ENCODE measurements at places on chromosomes 1 and 21. TPM values are rescaled to one million over a fixed set of nuclear protein-coding genes. Genes with fewer than 3 reads are reported as not detected.

GRCh38 chr1:76830373-76830772 lies 36.9 kb upstream of the ST6GALNAC5 start:
- no peak for DNase-seq
- no peaks in the 10 kb centered on the region for H3K4me1 ChIP-seq
- peaks cover 11% of the 10 kb centered on the region for H3K27me3 ChIP-seq
- no peak overlapping the region for H3K4me3 ChIP-seq
- H3K36me3 ChIP-seq, result no peaks in the 10 kb centered on the region

GRCh38 chr1:23554481-23555269 lies 4.6 kb downstream of the ID3 start:
- peak overlapping the region; percentile 99 for H3K27ac ChIP-seq
- no peaks in the 10 kb centered on the region for H3K27me3 ChIP-seq
- peaks cover 56% of the 10 kb centered on the region for H3K4me1 ChIP-seq
- H3K4me3 ChIP-seq, result peak overlapping the region; percentile 44
- peak; percentile 93 for DNase-seq

GRCh38 chr1:169367686-169368405 lies at the start of the genes BLZF1 and NME7:
Gene BLZF1, plus strand, starts transcription at chr1:169368195. Its CDS starts 1,328 bp downstream, at chr1:169369523.
Gene NME7, minus strand, starts transcription at chr1:169367797. Its CDS starts 87 bp downstream, at chr1:169367710.
- peak within 1 kb of the TSS; percentile 96 for H3K27ac ChIP-seq
- peak within 1 kb of the TSS; percentile 72 for H3K4me3 ChIP-seq
- no peaks in the 10 kb centered on the region for H3K27me3 ChIP-seq
- peak; percentile 99 for DNase-seq
- peaks cover 15% of the 10 kb centered on the region for H3K4me1 ChIP-seq

GRCh38 chr1:248841702-248842395 lies 3.8 kb downstream of the ZNF672 start:
- H3K27me3 ChIP-seq, result no peaks in the 10 kb centered on the region
- H3K4me1 ChIP-seq, result peaks cover 4% of the 10 kb centered on the region
- H3K4me3 ChIP-seq, result no peak overlapping the region

GRCh38 chr1:168613038-168613451 lies 36.6 kb downstream of the XCL1 start:
- peak; percentile 68 for DNase-seq
- H3K4me3 ChIP-seq, result no peak overlapping the region
- H3K27me3 ChIP-seq, result no peaks in the 10 kb centered on the region
- no peaks in the 10 kb centered on the region for H3K36me3 ChIP-seq

GRCh38 chr1:36034692-36035091 lies 49.2 kb upstream of the TEKT2 start:
- no peak for DNase-seq
- H3K4me1 ChIP-seq, result no peaks in the 10 kb centered on the region
- H3K27ac ChIP-seq, result no peak overlapping the region
- H3K36me3 ChIP-seq, result peaks cover 28% of the 10 kb centered on the region

DNA sequence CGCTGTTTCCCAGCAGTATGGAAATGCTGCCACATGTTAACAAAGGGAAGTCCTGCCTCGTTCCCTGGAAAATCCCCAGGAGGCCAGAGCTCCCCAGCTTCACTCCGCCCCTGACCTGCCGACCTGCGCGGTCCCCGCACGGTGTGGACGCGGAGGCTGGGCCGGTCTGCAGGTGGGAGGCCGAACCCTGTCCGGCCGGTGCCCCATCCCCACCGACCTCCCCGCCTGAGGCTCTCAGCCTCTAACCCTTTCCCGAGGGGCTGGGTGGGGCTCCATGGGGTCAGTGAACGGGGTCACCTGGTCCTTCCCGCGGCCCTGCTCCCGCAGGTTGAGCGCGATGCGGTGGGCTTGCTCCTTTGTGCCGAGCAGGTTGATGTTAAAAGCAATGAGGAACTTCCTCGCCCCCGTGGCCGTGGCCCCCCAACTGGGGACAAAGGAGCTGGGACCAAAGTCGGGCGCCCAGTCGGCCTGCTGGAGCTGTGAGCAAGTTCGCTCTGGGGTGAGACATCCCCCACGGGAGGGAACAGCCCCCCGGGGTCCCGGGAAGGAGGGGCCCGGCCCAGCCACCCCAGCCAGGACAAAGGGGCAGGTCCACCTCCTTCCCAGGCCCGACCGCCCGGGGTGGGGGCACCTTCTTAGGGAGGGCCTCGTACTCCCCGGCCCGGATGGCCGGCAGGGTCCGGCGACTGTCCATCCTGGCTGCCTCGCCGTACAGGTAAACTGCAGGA lies 4.0 kb downstream of the FTCD start:
- no peak overlapping the region for H3K27ac ChIP-seq
- H3K27me3 ChIP-seq, result no peaks in the 10 kb centered on the region
- no peak overlapping the region for H3K4me3 ChIP-seq
- H3K4me1 ChIP-seq, result peaks cover 5% of the 10 kb centered on the region
- no peaks in the 10 kb centered on the region for H3K36me3 ChIP-seq

GRCh38 chr1:14270821-14271220 lies 327.7 kb upstream of the KAZN start:
- no peak overlapping the region for H3K4me3 ChIP-seq
- no peaks in the 10 kb centered on the region for H3K36me3 ChIP-seq
- no peak overlapping the region for H3K27ac ChIP-seq
- no peaks in the 10 kb centered on the region for H3K27me3 ChIP-seq
- DNase-seq, result no peak

DNA sequence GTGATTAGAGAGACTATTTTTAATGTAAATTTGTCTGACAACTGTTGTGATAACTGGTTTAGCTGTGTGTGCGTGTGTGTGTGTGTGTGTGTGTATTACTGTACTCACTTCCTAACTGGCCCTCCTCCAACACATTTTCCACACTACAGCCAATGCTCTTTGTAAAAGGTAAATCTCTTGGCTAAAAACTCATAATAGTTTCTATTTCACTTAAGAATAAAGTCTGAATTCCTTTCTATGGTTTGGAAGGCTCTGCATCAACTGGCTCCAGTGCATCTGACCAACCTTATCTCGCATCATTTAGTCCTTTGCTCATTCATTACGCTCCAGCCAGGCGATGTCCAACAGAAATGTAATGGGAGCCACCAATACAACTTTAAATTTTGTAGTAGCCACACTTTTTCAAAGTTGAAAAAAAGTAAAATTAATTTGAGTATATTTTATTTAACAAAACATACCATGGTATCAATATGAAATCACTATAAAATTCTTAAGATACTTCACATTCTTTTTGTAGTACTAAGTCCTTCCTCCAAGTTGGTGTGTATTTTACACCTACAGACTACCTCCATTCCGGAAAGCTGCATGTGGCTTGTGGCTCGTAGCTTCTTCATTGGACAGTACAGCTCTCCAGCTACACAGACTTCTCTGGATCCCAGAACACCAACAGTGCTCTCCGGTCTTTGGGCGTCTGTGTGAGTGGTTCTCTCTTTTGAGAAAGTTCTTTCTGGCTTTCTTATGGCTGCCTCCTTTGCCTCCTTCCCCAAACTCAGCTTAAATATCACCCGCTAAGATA lies 68.9 kb downstream of the NRIP1 start:
- no peak overlapping the region for H3K4me3 ChIP-seq
- DNase-seq, result peak; percentile 18
- no peaks in the 10 kb centered on the region for H3K27me3 ChIP-seq
- H3K36me3 ChIP-seq, result no peaks in the 10 kb centered on the region
- H3K4me1 ChIP-seq, result no peaks in the 10 kb centered on the region

GRCh38 chr1:31249854-31250253 lies 10.2 kb upstream of the NKAIN1 start:
- no peak overlapping the region for H3K27ac ChIP-seq
- no peaks in the 10 kb centered on the region for H3K27me3 ChIP-seq
- H3K4me1 ChIP-seq, result no peaks in the 10 kb centered on the region
- DNase-seq, result no peak
- H3K36me3 ChIP-seq, result no peaks in the 10 kb centered on the region

GRCh38 chr21:40179166-40179565 lies 311.9 kb downstream of the PCP4 start:
- no peaks in the 10 kb centered on the region for H3K27me3 ChIP-seq
- no peaks in the 10 kb centered on the region for H3K4me1 ChIP-seq
- H3K36me3 ChIP-seq, result no peaks in the 10 kb centered on the region
- no peak overlapping the region for H3K4me3 ChIP-seq
- DNase-seq, result no peak
- H3K27ac ChIP-seq, result no peak overlapping the region

GRCh38 chr1:2412773-2413494 lies 570 bp upstream of the PEX10 start:
- DNase-seq, result no peak
- peak overlapping the region; percentile 99 for H3K4me3 ChIP-seq
- peak overlapping the region; percentile 89 for H3K27ac ChIP-seq
- H3K4me1 ChIP-seq, result peaks cover 16% of the 10 kb centered on the region
- H3K36me3 ChIP-seq, result peaks cover 3% of the 10 kb centered on the region

GRCh38 chr1:59453297-59453968 lies 156.5 kb downstream of the FGGY start:
- H3K27me3 ChIP-seq, result no peaks in the 10 kb centered on the region
- no peak for DNase-seq
- no peak overlapping the region for H3K27ac ChIP-seq
- H3K36me3 ChIP-seq, result no peaks in the 10 kb centered on the region

- no peaks in the 10 kb centered on the region for H3K36me3 ChIP-seq
- DNase-seq, result no peak
- no peak overlapping the region for H3K27ac ChIP-seq
- no peak overlapping the region for H3K4me3 ChIP-seq
- peaks cover 33% of the 10 kb centered on the region for H3K27me3 ChIP-seq
Measured at GRCh38 chr1:111884772-111885443, 104.6 kb downstream of the KCND3 start.

GRCh38 chr1:226873771-226874578 lies 3.6 kb downstream of the PSEN2 start:
- H3K36me3 ChIP-seq, result no peaks in the 10 kb centered on the region
- no peak overlapping the region for H3K4me3 ChIP-seq
- H3K4me1 ChIP-seq, result no peaks in the 10 kb centered on the region
- H3K27ac ChIP-seq, result no peak overlapping the region
- no peak for DNase-seq
- no peaks in the 10 kb centered on the region for H3K27me3 ChIP-seq

- DNase-seq, result no peak
- no peak overlapping the region for H3K27ac ChIP-seq
- H3K4me1 ChIP-seq, result peaks cover 5% of the 10 kb centered on the region
- no peak overlapping the region for H3K4me3 ChIP-seq
- H3K27me3 ChIP-seq, result no peaks in the 10 kb centered on the region
Measured at GRCh38 chr1:155691992-155692528, 3.2 kb downstream of the DAP3 start.

DNA sequence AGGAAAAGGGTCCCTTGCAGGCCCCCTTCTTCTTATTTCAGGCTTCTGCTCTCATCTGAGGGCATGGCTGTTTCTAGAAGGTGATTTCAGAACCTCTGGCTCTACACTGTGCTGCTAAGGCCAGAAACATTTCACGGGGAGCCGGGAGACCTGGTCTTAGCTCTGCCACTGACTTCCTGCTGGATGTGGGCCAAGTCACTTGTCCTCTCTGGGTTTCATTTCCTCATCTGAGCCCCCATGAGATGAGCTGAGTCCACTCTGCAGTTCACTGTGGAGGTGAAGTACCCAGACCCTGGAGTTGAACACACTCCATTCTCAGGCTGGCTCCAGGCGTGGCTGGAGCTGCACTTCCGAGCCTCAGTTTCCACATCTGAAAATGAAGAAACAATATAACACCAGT lies 2.1 kb downstream of the PADI1 start:
- H3K27me3 ChIP-seq, result no peaks in the 10 kb centered on the region
- no peak overlapping the region for H3K4me3 ChIP-seq
- peak overlapping the region; percentile 52 for H3K27ac ChIP-seq
- no peak for DNase-seq
- H3K36me3 ChIP-seq, result no peaks in the 10 kb centered on the region

GRCh38 chr1:147762233-147763024 lies 2.0 kb upstream of the GJA5 start:
- no peaks in the 10 kb centered on the region for H3K4me1 ChIP-seq
- no peak overlapping the region for H3K4me3 ChIP-seq
- no peak overlapping the region for H3K27ac ChIP-seq
- H3K27me3 ChIP-seq, result no peaks in the 10 kb centered on the region
- DNase-seq, result peak; percentile 25
- H3K36me3 ChIP-seq, result no peaks in the 10 kb centered on the region

DNA sequence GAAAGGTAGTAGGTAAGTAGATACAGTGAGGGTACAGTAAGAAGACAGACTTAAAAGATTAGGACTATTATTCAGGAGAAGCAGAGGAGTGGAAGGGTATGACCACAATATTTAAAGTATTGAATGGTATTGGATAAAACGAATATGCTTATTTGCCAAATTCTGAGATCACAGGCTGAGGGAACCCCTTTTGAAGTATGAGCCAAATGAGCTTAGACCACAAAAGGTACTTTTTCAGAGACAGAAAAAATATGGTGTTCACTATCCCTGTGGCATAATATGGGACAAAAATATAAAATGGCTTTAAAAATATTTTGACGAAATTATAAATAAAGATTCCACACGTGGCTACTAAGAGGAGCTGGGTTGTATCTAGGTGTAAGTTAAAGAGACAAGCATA lies 880 bp upstream of the MTF2 start:
- no peak for DNase-seq
- H3K27me3 ChIP-seq, result no peaks in the 10 kb centered on the region
- H3K36me3 ChIP-seq, result peaks cover 8% of the 10 kb centered on the region
- peak overlapping the region; percentile 99 for H3K4me3 ChIP-seq

DNA sequence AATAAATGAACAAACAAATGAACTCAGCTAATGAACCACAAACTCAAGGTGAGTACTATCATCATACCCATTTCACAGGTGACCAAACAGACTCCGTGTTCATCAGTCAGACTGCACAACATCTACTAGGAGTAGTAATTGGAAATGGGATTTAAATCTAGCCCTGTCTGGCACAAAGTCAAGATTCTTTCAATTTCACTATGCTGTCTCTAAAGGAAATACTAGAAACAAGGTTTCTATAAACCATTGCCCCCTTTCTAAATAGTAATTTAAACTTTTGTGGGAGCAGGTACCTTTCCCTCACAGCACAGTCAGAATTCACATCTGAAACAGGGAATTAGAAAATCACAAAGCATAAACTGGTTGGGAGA lies 160.3 kb downstream of the TGFBR3 start:
- no peak overlapping the region for H3K4me3 ChIP-seq
- no peaks in the 10 kb centered on the region for H3K27me3 ChIP-seq
- H3K27ac ChIP-seq, result no peak overlapping the region
- H3K4me1 ChIP-seq, result peaks cover 6% of the 10 kb centered on the region
- no peak for DNase-seq
- H3K36me3 ChIP-seq, result no peaks in the 10 kb centered on the region

- H3K27me3 ChIP-seq, result no peaks in the 10 kb centered on the region
- DNase-seq, result no peak
- H3K4me3 ChIP-seq, result no peak overlapping the region
- no peaks in the 10 kb centered on the region for H3K36me3 ChIP-seq
- H3K4me1 ChIP-seq, result peaks cover 5% of the 10 kb centered on the region
Measured at GRCh38 chr1:50880373-50880772, 79.7 kb downstream of the FAF1 start.

The CCDC30 gene
- total RNA-seq, result 7.7 TPM

The PLD5 gene
- total RNA-seq, result 9.2 TPM

The GPR61 gene
- total RNA-seq, result not detected

The CSRP1 gene
- total RNA-seq, result 517 TPM

The RAVER2 gene
- 36.5 TPM for total RNA-seq

The FAM78B gene
- 0.24 TPM for total RNA-seq

The SPATA45 gene
- not detected for total RNA-seq

The LENEP gene
- 1.7 TPM for total RNA-seq

The GBP6 gene
- not detected for total RNA-seq

The PLEKHN1 gene
- total RNA-seq, result not detected

The NR5A2 gene
- total RNA-seq, result not detected

The OR2T35 gene
- not detected for total RNA-seq

The KRTAP19-1 gene
- not detected for total RNA-seq

The WNT3A gene
- not detected for total RNA-seq

The IGSF5 gene
- not detected for total RNA-seq

The SIK1 gene
- total RNA-seq, result 0.98 TPM

The E2F2 gene
- 46.1 TPM for total RNA-seq
